GM23248 (cell line): ENCODE measurements at places on chromosomes 3 and 15. TPM values are rescaled to one million over a fixed set of nuclear protein-coding genes. Genes with fewer than 3 reads are reported as not detected.

- no peaks in the 10 kb centered on the region for H3K27me3 ChIP-seq
- no peaks in the 10 kb centered on the region for H3K4me1 ChIP-seq
These were observed 86.2 kb downstream of the NPAP1 start for GRCh38 chr15:24761704-24762302.

DNA sequence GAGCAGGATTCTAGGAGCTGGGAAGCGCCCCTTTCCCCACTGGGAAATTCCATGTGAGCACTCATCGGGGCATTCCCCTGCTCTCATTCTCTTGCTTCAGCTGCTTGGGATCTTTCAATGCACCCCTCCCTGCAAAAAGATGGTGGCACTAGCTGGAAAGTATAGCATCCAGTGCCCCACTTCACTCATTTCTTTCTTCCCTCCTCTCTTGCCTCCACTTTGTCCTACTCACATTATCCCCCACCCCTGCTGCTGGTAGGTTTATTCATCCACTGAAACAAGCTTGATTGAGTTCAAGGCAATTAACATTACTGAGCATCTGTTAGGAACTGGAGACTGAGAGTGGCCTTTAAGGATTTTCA, 84.8 kb upstream of the LIMD1 start:
- peaks cover 17% of the 10 kb centered on the region for H3K4me1 ChIP-seq
- no peak overlapping the region for H3K4me3 ChIP-seq
- H3K27ac ChIP-seq, result peak overlapping the region; percentile 92
- no peak for DNase-seq
- no peaks in the 10 kb centered on the region for H3K27me3 ChIP-seq

- no peak overlapping the region for H3K27ac ChIP-seq
- no peak overlapping the region for H3K4me3 ChIP-seq
- H3K4me1 ChIP-seq, result no peaks in the 10 kb centered on the region
- no peak for DNase-seq
- no peaks in the 10 kb centered on the region for H3K36me3 ChIP-seq
These were observed 65.3 kb upstream of the IGF1R start for GRCh38 chr15:98582900-98583554.

DNA sequence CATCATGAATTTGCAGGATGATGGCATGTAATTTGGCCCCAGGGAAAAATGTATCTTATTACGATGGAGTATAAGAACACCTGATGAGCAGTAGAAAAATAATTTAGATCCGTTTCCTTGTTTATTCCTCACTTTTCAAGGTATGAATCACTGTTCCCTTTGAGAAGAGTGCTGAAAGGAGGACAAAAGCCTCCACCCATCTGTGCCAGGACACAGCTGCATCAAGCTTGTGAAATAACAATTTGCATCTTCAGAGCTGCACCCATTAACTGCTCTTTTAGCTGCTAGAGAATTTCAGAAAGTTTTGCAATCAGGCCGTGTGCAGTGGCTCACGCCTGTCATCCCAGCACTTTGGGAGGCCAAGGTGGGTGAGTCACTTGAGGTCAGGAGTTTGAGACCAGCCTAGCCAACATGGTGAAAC, 9.6 kb downstream of the CLDND1 start:
- peaks cover 20% of the 10 kb centered on the region; the same call in 1 of the 2 replicates for H3K36me3 ChIP-seq
- H3K27me3 ChIP-seq, result no peaks in the 10 kb centered on the region
- DNase-seq, result peak; percentile 64
- peak overlapping the region; percentile 22; the same call in 1 of the 2 replicates for H3K27ac ChIP-seq
- H3K4me1 ChIP-seq, result peaks cover 9% of the 10 kb centered on the region; the same call in 1 of the 2 replicates

- no peak overlapping the region for H3K27ac ChIP-seq
- no peak for DNase-seq
- no peak overlapping the region for H3K4me3 ChIP-seq
- H3K27me3 ChIP-seq, result no peaks in the 10 kb centered on the region
- H3K36me3 ChIP-seq, result no peaks in the 10 kb centered on the region
These were observed 109.8 kb upstream of the TBC1D5 start for GRCh38 chr3:17852217-17852616.

- H3K4me1 ChIP-seq, result no peaks in the 10 kb centered on the region
- no peak for DNase-seq
- H3K36me3 ChIP-seq, result peaks cover 67% of the 10 kb centered on the region
- H3K4me3 ChIP-seq, result no peak overlapping the region
These were observed 72.9 kb downstream of the GHSR start for GRCh38 chr3:172375206-172375850.

DNA sequence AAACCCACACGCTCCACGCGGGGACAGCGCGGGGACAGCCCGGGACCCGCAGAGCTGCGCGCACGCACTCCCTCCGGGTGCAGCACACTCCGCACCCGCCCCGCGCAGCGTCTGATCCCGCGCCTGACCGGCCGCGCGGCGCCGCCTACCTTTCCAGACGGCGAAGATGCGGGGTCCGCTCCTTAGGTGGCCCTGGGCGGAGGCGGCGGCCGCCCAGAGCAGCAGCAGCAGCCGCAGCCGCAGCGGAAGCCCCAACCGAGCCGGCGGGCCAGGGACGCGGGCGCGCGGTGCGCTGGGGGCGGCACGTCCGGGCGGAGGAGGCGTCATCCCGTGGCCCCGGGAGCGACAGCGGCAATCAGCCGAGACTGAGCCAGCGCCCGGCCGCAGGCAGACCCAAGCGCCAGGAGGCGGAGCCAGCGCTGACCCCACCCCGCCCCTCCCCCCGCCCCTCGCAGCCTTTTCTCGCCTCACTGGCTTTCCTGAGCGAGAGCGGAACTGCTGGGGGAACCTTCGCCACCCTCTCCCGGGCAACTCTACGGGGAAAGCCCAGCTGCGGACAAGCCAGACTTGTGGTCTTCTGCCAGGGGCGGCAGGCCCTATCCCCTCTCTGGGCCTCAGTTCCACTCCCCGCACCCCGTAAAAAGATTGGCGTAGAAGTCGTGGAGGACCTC, at the start of gene SEMA7A:
Gene SEMA7A (minus strand): TSS at position 367 of the 671 bp plus-strand sequence. CDS start 40 bp downstream, at position 327.
- H3K27ac ChIP-seq, result peak within 1 kb of the TSS; percentile 37
- DNase-seq, result peak; percentile 92
- no peaks in the 10 kb centered on the region for H3K27me3 ChIP-seq
- peak within 1 kb of the TSS; percentile 100 for H3K4me3 ChIP-seq
- H3K4me1 ChIP-seq, result peaks cover 36% of the 10 kb centered on the region

SRP14 gene
- 257 and 282 TPM in 2 replicates for total RNA-seq

SERINC4 gene
- not detected in 2 replicates for total RNA-seq
